ENCODE measurements at places on chromosomes 7 and 10.

DNA sequence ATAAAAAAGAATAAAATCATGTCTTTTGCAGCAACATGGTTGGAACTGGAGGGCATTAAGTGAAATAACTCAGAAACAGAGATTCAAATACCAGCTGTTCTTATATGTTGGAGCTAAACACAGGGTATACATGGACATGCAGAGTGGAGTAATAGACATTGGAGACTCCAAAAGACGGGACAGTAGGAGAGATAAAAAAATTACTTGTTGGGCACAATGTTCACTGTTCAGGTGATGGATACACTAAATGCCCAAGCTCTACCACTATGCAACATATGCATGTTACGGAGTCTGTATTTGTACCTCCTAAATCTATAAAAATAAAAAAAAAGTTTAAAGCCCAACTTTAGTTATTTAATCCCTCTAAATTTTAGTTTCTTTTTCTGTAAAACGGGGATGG, 184.6 kb upstream of the TPK1 start:
- DNase-seq = no peak

- DNase-seq = no peak
Measured at GRCh38 chr10:102341038-102341688, 54.3 kb upstream of the NFKB2 start.

- DNase-seq = no peak
Measured at GRCh38 chr10:88129013-88129412, 265.6 kb downstream of the PTEN start.

DNA sequence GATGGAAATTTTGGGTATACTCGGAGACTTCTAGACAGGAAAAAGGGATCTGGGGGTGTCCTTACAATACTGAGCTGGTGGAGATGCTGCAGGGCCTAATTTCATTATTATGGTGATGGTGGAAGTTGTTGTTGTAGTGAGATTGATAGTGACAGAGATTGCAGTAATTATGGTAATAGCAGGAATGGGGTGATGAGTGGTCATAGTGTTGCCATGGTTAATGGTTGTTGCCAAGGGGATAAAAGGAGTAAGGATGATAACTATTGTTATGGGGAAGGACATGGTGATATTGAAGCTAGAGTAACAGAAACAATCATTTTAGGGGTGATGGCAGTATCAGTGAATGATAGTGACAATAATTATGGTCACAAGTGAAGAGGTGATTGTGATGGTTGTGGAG, 27.1 kb upstream of the LBX1 start:
- DNase-seq = no peak

GRCh38 chr10:102016416-102016815, 39.6 kb downstream of the ARMH3 start:
- no peak for DNase-seq

GRCh38 chr7:3128857-3129490, 85.3 kb upstream of the CARD11 start:
- no peak for DNase-seq

GRCh38 chr10:132232023-132232951, 45.5 kb downstream of the DPYSL4 start:
- peak; percentile 18 for DNase-seq

DNA sequence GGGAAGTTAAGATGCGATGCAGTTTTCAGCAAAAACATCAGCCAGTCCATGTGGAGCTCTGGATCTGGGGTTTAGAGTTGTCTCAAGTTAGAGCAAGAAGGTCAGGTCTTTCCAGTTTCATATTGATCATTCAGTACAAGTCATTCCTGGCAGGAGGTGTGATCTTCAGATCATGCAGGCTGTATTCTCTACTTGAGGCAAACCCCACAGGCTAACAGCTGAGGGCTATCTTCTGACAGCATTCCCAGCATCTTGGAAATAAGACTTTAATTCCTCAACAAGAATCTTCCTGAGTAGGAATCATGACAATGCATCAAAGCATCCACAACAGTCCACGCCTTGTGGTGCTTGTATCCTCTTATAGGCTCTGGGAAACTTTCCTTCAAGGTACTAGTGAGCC, 94.9 kb upstream of the ZNF438 start:
- no peak for DNase-seq

DNA sequence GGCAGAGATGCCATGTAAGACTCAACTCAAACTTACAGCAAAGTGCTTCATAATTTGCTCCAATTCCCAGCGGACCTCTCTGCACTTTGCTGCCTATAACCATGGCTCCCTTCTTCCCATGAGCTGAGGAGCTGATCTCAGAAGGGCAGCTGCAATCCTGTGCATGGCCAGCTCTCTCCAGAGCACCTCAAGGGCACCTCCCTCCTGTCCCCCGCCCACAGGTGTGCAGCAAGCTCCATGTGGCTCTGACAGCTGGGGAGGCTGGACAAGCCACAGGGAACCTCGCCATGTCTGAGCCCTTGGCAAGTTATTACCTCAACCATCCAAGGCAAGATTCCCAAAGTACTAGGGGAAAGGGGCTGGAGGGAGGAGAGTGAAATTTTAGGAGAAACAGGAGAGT, 61.1 kb upstream of the DDC start:
- no peak for DNase-seq

DNA sequence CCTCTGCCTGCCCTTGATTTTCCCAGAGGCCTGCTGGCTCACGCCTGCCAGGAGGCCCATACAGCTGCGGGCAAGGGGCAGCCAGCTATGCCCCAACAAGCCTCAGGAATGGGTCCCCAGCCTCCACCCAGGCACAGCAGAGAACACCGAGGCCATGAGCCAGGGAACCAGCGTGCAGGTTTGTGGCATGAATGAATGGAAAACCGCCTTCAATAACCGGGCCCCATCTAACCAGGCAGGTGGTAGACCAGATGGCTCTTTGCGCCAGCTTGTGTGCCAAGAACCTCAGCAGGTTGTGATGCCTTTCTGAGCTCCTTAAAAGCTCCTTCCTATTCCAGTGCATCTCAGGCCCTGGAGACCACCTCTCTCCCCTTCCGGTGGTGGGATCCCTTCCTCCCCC, 50.2 kb downstream of the ELFN1 start:
- no peak for DNase-seq

DNA sequence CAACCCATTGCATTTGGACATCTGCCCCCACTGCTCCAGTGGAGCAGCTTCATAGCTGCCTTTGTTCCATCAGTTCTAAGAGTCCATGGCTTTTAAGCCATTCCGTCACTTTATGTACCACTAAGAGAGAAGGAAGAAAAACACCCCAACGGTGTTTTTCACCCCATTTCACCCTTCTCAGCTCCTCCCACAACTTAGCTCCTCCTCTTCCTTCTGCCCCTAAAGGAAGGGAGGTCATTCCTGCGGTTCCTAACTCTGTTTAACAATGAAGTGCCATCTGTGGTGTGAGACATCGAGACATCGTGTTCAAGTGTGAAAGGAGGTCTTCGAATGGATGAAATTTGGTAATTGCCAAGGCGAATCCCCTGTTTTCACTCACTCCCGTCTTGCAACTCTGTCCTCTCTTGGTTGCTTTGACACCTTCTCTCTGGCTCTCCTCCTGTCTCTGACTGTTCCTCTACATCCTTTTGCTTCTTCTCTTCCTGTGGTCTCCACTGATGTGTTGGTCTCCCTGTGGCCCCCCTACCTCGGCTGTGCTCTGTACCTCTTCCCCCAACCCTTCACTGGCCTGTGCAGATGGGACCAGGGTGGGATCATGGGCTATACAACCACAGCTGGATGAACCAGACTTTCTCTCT, 23.0 kb downstream of the SMKR1 start:
- no peak for DNase-seq

DNA sequence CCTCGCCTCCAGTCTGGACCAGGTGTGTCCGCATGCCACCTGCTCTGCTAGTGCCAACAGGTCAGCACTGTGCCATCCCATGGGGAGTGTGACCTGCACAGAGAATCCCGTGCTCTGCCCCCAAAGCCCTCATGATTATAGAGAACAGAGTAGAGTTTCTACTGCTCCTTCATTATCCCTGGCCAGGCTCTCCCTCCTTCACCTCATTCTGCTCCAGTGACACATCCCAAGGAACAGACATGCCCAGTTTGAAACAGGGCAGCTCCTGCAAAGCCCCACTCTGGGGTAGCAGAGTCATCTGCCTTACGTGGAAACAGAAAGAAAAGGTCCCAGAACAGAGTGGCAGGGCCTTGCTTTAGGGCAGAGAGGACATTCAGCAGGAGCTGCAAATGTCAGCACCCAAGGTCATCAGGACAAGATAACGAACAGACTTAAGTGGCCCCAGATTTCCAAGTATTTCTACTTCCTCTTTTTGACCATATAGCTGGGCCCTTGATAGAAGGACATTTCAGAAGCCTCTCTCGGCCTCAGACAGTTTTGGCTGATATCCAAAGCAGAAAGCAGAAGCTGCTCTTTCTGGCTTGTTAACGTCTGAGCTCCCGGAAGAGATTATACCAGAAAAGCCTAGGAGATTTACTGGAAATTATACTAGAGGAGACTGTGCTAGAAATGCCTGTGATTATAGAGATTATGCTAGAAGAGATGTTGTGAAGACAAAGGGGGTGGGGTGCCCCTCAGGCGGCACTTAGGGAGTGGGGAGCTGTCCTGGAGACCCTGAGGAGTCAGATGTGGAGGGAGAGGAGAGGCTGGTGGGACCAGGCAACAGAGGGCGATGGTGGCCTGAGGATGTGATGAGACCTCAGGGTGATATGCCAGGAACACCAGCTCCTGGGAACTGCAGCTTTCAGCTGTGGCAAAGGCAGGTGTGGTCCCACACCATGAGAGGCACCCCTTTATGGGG, 12.6 kb downstream of the TMEM176B start:
- no peak for DNase-seq

DNA sequence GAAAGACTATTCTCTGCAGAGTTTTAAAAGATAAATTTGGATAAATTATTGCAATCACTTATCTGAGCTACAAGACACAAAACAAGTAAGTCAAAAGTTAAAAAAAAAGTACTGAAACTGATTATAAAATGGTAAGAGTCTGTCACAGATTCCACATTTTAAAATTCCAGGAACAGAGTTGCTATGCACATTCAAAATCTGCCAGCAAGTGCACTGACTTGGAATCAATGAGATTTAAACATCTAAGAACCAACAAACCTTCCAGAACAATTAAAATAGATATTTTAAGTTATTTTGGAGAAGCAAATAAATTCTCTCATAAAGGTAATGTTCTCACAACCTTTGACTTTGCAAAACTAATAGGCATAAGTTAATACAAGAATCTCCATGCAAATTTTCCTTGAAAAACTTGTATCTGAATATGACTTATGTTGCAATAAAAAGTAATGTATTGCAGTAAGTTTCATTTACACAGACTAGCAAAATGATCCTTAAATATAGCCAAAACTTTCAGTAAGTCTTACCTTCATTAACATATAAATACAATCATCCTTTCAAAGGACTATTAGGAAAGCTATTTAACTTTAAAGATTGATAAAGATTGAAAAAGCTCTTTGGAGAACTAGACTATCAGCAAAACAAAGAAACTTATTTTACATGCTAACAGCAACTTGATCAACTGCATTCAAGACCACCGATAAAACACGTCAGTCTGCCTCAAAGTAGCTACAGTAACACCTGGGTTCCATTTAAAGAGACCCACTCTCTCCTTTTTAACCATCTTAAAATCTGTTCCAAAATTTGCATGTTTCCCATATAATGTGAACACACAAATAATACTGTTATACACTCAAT, 4.4 kb downstream of the ETV1 start:
- DNase-seq = no peak

GRCh38 chr7:78530351-78530750, 731.8 kb downstream of the PHTF2 start:
- no peak for DNase-seq

DNA sequence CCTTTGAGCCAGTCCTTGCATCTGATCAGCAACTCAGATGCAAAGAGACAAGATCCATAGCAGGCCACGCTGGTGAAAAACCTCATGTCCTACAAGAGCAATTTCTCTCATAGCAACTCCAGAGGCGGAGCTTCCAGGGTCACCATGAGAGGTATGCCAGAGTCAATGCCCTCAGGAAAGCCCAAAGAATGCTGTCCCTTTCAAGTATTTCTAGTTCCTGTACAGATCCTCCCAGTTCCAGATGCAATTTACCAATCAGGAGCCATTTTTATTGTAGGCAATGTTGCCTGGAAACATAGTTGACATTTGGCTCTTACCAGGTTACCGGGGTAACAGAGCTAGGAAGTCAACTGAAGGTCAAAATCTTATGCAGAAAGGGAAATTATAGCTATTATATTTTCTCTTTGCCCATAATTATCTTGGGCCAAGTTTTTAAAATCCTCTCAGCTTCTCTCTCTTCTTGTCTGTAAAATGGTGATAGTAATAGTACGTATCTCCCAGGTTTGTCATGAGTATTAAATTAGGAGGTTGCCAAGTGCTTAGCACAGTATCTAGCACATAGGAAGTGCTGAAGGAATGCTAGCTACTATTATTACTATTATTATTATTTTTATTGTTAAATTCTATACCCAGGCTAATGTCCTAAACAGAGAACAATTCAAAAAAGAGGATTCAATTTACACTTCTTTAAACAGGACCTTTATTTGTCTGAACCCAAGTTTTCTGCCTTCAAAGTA, 46.3 kb upstream of the TM9SF3 start:
- no peak for DNase-seq
